ENCODE measurements at places on chromosomes 13 and 19. TPM values are rescaled to one million over a fixed set of nuclear protein-coding genes. Genes with fewer than 3 reads are reported as not detected.

CEACAM8 gene
- 0.53 TPM for total RNA-seq

SNRNP70 gene
- total RNA-seq = 203 TPM

CPB2 gene
- 33.5 TPM for total RNA-seq

PTH2 gene
- total RNA-seq = not detected

LILRB4 gene
- 43.7 TPM for total RNA-seq

SLC6A16 gene
- total RNA-seq = 4.9 TPM

TEX101 gene
- total RNA-seq = not detected

MBD3L2 gene
- total RNA-seq = not detected

TEX29 gene
- 0.97 TPM for total RNA-seq

SULT2A1 gene
- not detected for total RNA-seq

ATXN8OS gene
- not detected for total RNA-seq

HCN2 gene
- 0.24 TPM for total RNA-seq

SH2D3A gene
- 21.2 TPM for total RNA-seq

LYPD5 gene
- total RNA-seq = 7.5 TPM

PSG7 gene
- total RNA-seq = not detected

SIAH3 gene
- total RNA-seq = 0.06 TPM

PCP2 gene
- 3.5 TPM for total RNA-seq

ONECUT3 gene
- total RNA-seq = not detected

SLITRK6 gene
- 5.1 TPM for total RNA-seq

DACT3 gene
- 4.9 TPM for total RNA-seq

ZNF763 gene
- total RNA-seq = 5.2 TPM

YJEFN3 gene
- total RNA-seq = 6.6 TPM

ICAM4 gene
- total RNA-seq = 10.0 TPM

IL17D gene
- 1.5 TPM for total RNA-seq

C13orf42 gene
- not detected for total RNA-seq

ZNF426 gene
- 17.9 TPM for total RNA-seq

ICAM5 gene
- 15.3 TPM for total RNA-seq

TMIGD2 gene
- 1.7 TPM for total RNA-seq

B3GNT3 gene
- 1.6 TPM for total RNA-seq

CEACAM3 gene
- total RNA-seq = 4.3 TPM

LGALS14 gene
- not detected for total RNA-seq

SIGLEC12 gene
- 5.9 TPM for total RNA-seq

ZSCAN5B gene
- not detected for total RNA-seq

KL gene
- 14.7 TPM for total RNA-seq

NAPSA gene
- total RNA-seq = 1,633 TPM

EGLN2 gene
- 188 TPM for total RNA-seq

NTN5 gene
- total RNA-seq = 0.24 TPM

FAM124A gene
- 4.1 TPM for total RNA-seq

TMC4 gene
- 57.6 TPM for total RNA-seq

CGB1 gene
- total RNA-seq = not detected

CCL25 gene
- total RNA-seq = not detected
